ENCODE measurements at places on chromosomes 1 and 21.

DNA sequence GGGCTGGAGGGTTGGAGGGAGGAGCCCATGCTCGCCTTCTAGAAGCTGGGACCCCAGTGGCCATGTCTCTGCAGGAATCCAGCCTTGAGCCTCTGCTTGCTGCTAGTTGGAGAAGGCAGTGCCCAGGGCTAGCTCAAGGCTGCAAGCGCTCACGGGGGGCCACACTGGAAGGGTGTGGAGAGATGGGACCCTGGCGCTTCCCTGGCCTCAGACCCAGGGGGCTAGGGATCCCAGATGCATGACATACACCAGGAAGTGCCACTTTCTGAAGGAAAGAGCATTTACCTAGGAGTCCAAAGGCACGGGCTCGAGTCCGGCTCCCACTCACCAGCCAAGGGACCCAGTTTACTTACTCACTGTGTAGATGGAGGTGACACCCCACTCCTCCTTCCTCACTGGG, 32.6 kb downstream of the NENF start:
- DNase-seq: no peak

- no peak for DNase-seq
Measured at GRCh38 chr1:211155040-211155439, 21.1 kb upstream of the KCNH1 start.

GRCh38 chr1:240616018-240616417, 4.1 kb upstream of the GREM2 start:
- DNase-seq: no peak

GRCh38 chr1:41442697-41443251, 41.7 kb downstream of the EDN2 start:
- DNase-seq: no peak

DNA sequence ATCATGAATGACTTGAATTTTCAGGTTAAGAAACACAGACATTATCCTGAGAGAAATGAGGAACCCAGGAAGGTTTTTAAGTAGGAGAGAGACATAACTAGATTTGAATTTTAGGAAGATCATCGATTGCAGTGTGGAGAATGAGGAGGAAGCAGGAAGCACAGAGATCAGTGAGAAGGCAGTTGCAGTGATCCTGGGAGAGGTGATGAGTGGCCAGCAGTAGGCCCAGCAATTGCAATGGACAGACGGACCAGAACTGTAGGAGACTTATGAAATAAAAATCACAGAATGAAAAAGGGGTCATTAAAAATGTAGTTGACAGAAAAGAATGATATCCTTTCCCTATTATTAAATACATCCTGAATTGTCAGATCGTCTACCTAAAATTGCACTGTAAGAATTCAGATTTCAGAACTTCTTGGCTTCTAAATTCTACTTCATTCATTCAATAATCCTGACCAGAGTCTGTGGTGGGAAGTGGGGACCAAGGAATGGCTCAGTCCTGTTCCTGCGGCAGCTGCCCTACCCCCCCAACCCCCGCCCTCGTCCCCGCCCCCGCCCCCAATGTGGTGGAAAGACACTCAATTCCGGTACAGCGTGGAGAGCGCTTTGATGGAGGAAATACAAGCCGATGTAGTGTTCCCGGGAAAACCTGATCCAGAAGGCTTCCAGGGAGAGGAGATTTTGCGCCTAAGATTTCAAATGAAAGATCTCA, 35.1 kb downstream of the SLC2A1 start:
- DNase-seq: no peak

DNA sequence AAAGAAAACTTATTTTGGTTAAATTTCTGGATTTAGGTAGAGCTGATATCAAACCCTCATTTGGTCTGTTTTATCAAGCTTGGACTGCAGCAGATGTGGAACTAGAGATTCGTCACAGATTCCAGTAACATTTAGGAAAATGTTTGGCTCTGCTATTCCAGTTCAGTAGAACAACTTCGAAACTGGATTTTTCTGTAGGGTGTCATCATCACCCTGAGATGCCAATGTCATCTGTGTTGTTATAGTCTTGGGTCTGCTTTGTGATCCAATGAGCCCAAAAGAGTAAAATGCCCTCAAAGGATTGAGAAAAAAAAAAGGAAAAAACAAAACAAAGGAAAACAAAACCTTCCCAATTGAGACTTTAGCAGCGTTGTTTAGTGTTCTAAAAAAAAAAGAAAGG, 55.4 kb downstream of the LAMC2 start:
- no peak for DNase-seq

DNA sequence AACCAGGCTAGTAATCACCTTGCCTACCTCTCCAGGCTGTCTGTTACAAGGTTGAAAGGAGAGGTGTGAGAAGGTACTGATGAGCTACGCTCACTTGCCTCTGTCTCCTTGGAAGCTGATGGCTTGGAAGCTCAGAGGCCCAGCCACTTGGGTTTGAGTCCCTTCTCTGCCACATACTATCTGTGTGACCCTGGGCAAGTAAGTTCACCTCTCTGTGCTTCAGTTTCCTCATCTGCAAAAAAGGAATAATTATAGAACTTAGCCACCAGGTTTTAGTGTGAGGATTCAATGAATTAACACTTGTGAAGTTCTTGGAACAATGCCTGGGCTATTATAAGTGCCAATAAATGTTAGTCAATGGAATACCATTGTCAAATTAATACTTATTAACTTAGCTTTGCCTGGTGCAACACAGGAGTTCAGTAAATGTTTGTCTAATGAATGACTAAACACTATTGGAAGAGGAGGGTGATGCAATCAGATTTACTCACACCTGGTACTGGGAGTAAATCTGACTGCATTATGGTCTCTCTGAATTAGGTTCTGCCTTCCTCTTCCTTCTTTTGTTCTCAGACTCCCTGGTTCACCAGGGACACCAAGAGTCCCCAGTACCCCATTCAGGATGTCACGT, 55.5 kb downstream of the TRABD2B start:
- no peak for DNase-seq

GRCh38 chr1:37947364-37947763, 511 bp upstream of the INPP5B start:
- DNase-seq: no peak

DNA sequence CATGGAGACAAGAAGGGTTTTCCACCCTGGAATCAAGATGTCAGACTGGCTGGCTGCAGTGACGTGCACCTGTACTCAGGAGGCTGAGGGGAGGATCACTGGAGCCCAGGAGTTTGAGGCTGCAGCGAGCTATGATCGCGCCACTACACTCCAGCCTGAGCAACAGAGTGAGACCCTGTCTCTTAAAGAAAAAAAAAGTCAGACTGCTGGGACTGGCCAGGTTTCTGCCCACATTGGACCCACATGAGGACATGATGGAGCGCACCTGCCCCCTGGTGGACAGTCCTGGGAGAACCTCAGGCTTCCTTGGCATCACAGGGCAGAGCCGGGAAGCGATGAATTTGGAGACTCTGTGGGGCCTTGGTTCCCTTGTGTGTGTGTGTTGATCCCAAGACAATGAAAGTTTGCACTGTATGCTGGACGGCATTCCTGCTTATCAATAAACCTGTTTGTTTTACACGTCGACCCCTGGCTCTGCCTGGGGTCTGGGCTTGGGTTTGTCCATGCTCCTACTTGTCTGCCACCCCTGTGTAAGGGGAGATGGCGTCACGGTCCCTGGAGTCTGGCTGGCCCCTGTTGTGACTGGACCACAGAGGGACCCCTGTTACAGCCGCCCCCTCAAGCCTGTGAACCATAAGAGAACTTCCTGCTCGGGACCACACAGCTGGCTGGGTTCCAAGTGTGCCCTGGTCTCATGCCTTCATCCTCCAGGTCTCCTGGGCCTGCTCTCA, 20.9 kb upstream of the VPS13D start:
- DNase-seq: peak; percentile 92

DNA sequence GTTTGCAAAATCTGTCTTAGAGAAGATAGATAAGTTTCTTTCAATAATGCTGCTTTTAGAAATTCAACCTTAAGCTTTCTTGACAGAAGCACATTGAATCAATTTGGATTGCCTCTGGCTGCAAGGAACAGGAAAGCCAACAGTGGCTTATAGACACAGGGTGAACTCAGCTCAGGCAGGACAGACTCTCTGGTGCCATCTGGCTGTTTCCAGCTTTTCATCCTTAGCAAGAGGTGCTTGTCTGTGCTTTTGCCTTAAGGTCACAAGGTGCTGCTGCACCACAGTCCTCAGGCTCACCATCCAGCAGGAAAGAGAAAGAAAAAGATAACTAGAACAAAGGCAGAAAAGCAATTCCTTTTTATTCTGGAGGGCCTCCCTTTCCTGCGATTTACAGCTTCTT, 93.7 kb upstream of the ETS2 start:
- no peak for DNase-seq

DNA sequence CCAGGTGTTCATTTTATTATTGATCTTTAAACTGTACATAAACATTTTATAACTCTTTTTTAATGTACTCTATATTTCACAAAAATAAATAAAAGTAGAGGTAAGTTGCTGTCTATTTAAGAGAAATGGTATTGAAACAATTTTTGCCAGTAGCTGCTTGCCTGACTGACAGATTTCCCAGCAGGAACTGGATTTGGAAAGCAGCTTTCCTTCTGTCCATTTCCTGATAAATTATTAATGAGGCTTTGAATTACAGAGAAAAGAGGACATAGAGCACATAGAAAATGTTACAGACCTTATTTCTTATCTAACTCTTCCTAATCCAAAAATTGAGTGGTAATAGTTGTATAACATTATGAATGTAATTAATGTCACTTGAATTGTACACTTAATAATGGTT, 79.7 kb upstream of the BCL10 start:
- no peak for DNase-seq

GRCh38 chr1:225840713-225841112, 30.8 kb downstream of the EPHX1 start:
- DNase-seq: no peak

DNA sequence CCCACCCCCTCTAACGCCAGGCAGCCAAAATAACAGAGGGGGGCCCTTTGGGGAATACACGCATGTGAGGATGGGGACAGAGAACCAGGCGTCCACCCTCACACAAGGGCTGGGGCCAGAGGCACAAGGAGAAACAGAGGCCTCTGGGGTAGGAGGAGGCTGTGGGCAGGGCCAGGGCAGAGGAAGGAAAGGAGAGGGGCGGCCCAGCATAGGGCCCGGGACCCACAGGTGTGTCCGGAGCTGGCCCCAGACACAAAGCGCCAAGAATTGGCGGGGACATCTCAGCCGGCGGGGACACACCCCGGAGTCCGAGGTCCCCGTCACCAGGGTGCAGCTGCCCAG, 6.7 kb downstream of the PLEKHG5 start:
- peak; percentile 16 for DNase-seq

GRCh38 chr1:92118826-92119225, 38.7 kb downstream of the BTBD8 start:
- no peak for DNase-seq

DNA sequence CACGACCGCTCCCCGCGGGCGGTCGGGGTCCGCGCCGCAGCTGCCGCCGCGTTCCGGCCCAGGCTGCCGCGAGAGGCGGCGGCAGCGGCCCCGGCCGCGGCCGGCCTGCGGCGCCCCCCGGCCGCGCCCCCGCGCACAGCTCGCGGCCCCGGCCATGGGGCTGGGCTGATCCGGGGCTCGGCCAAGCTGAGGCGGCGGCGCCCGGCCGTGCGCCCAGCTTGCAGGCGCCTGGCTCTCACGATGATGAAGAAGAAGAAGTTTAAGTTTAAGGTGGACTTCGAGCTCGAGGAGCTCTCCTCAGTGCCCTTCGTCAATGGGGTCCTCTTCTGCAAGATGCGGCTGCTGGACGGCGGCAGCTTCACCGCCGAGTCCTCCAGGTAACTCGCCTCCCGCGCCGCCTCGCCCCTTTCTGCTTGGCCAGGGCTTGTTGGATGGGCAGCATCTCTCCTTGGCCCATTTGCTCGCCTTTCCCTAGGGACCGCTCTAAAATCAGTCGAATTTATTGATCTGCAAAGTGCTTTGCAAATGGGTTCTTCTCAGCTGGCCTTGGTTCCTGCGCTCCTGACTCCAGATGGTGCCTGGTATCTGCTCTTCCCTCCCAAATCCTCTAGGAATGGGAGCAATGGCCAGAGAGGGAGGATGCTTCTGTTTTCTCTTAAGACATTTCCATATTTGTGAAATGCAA, 431 bp downstream of the EEIG2 start:
- DNase-seq: no peak

DNA sequence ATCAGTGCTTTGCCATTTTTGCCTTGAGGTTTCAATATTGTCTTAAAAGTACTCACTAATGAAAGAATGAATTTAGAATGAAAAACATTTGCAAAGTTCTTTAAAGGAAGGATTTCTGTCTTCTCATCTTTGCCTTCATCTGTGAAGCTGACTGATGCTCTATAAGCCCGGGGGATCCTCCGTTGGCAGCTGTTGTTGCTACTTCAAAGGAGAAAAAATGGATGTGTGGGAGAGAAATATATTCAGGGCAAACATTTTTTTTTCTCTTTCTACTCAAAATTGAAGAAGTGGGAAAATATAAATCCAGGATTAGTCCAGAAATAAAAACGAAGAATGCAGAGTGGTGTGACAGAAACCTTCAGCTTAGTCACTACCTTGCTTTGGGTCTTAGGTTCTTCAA, 142.5 kb downstream of the OLFM3 start:
- DNase-seq: no peak

DNA sequence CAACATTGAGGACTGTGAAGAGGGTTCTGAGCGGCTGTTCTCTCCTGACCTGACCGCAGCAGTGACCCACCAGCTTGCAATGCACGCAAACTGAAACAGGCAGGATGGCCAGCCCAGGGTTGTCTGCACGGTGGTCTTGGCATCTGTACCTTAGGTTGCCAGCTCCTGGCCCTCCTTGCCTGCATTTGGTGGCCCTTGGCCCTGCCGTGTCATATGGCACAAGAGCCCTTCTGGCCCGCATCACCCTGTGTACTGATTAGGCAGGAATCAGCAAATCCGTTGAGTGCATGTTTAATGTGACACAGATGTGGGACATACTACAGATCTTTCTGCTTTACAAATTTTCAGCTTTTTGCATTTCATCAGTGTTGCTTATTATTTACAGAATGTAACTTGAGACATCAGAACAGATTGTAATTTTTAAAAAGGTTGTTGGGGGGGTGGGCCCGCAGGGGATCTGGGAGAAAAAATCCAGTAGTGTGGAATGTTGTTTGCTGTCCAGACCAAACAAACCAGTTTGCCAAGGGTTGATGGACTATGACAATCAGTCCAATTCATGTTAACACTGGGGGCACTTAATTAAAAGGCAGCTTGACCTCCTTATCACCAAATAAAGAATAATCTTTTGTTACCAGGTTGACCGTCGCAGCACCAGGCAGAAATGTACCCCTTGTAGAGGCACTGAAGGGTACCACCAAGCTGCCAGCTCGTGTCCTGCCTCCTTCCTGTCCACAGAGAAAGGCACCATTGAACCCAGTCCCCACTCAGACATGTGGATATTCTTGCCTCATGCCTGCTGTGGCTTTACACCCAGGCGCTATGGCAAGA, 132.6 kb downstream of the DHRS3 start:
- DNase-seq: peak; percentile 58

- no peak for DNase-seq
Measured at GRCh38 chr21:32312326-32312725, 13.7 kb downstream of the MRAP start.

- peak; percentile 54 for DNase-seq
Measured at GRCh38 chr1:184583849-184584248, 170.8 kb downstream of the EDEM3 start.

- no peak for DNase-seq
Measured at GRCh38 chr1:169588785-169589485, 2.7 kb upstream of the F5 start.

GRCh38 chr1:230136453-230137336, 69.7 kb downstream of the GALNT2 start:
- no peak for DNase-seq
